Activated B cell treated with CpG ODN at 0.5 μM for 24 hours (primary cell): ENCODE measurements at places on chromosomes 1 and 21.
A peak's percentile ranks its signal among the peaks of the same experiment; 100 is the strongest.

DNA sequence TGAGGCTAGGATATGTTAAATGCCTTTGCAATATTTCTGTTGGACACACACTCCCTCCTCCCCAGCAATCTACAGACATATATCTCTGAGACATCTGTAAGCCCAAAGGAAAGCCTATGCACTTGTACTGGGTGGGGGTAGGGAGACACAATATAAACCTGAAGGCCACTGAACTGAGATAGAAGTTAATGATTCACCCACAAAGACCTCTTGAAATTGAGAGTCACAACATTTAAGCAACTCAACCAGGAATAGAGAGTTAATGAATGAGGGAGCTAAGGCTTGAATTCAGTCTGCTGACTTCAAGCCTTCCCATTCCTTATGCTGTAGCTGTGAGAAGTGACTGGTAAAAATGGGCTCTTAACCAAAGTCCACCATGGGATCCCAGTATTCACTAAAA lies 5.0 kb downstream of the OR10J1 start:
- peaks cover 14% of the 10 kb centered on the region for H3K27me3 ChIP-seq
- H3K4me3 ChIP-seq = no peak overlapping the region
- H3K36me3 ChIP-seq = no peaks in the 10 kb centered on the region
- H3K27ac ChIP-seq = no peak overlapping the region

DNA sequence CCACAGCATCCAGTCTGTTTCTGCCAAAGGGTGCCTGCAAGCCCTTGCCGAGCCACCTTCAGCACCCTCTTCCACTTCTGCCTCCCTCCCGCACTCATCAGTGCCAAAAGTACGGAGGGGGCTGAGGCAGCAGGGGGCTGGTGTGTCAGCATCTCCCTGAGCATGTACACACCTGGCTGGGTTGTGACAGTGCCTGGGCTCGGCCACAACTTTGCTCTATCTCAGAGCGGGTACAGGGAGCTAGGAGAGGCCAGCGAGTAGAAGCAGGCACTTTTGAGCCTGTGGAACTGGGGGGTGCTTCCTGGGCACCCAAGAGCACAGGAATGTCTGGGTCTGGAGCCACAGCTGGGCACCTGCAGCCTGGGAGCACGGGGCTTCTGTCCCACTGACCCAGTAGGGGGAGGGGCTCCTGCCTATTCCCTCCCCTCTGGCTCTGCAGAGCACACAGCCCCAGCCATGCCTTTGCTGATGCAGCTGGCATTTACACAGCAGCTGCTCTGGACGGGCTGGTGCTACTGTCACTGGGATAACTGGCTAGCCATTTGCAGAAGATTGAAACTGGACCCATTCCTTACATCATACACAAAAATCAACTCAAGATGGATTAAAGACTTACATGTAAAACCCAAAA lies 319.8 kb upstream of the RRP15 start:
- H3K36me3 ChIP-seq = no peaks in the 10 kb centered on the region
- H3K4me1 ChIP-seq = no peaks in the 10 kb centered on the region
- no peak overlapping the region for H3K4me3 ChIP-seq
- no peak for DNase-seq

DNA sequence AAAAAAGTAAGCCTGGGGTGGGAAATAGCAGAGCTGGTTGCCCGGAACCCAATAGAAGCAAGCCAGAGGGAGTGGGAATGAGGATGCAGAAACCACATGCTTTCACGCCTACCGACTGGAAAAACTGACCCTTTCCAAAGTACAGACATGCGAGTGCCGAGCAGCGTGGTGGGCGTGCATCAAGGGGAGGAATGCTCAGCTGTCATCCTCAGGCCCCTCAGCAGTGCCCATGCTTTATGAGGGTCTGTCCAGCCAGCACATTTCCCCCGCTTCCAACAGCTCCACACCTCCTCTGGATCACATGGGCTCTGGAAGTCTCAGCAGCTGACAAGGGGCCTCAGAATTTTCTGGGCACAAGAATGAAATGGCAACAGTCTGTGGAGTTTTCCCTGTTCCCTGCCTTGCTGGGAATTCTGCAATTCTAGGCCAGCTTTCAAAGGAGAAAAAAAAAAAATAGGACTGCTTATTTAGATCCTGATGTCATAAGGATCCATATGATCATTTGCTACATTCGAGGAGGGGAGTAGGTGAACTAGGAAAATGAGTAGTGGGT lies 19.1 kb upstream of the IKBKE start:
- DNase-seq = no peak
- H3K27me3 ChIP-seq = no peaks in the 10 kb centered on the region
- no peak overlapping the region for H3K4me3 ChIP-seq
- H3K4me1 ChIP-seq = no peaks in the 10 kb centered on the region
- no peak overlapping the region for H3K27ac ChIP-seq
- peaks cover 78% of the 10 kb centered on the region for H3K36me3 ChIP-seq

DNA sequence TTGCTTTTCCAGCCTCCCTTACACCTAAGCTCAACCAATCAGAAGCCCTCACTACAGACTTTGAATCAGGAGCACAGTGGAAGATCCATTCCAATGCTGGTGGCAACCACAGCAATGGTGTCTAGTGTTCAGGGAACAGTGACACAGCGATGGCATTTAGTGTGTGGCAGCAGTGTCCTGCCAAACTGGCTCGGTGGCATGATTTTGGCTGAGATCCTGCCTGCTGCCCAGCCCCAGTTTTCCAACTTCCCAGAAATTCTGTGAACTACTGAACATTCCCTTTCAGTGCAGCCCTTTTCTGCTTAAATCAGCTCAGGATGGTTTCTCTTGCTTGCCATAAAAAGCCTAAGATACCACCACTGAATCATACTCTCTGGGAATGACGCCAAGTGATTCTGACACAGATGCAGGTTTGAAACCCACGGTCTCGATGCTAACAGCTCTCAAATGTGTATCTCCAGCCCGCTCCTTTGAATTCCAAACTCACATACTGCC lies 8.8 kb downstream of the ASAP3 start:
- no peak for DNase-seq
- H3K27me3 ChIP-seq = peaks cover 6% of the 10 kb centered on the region
- H3K36me3 ChIP-seq = no peaks in the 10 kb centered on the region
- H3K4me1 ChIP-seq = peaks cover under 1% of the 10 kb centered on the region
- no peak overlapping the region for H3K4me3 ChIP-seq

DNA sequence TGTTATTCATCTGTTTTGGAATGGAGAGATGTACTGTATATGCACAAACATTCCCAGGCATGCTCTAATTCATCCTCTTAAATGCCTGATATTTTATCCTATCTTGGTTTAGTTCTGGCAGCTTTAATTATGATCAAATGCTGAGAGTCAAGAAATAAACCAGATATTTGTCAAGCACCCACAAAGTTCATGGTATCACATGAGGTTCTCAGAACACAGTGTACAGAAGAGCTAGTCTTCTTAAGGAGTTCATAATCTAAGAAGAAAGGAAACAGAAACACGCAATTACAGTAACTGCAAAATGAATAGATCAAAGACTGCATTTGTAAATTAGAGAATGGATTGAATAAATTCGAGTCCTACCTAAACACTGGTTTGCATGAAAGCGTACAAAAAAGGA lies 58.3 kb upstream of the KCNH1 start:
- peaks cover 3% of the 10 kb centered on the region for H3K27me3 ChIP-seq
- no peaks in the 10 kb centered on the region for H3K36me3 ChIP-seq
- no peak overlapping the region for H3K4me3 ChIP-seq
- peaks cover 16% of the 10 kb centered on the region for H3K4me1 ChIP-seq

DNA sequence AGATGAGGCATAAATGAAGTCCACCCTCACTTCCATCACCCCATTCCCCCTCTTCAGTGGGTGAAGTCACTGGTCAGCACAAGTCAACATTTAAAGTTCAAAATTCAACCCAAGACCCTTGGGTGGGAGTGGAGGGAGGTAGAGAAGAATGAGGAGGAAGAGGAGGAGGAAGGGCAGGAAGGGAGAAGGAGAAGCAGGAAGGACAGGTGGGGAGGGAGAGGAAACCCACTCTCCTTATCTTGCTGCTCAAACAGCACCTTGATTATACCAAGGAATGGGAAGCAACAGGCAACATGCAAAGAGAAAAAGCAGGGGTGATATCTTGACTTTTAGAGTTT lies 4.0 kb upstream of the BTG2 start:
- no peak for DNase-seq
- no peaks in the 10 kb centered on the region for H3K27me3 ChIP-seq
- peak overlapping the region; percentile 91 for H3K27ac ChIP-seq

GRCh38 chr1:214864896-214865688 lies 217.4 kb upstream of the KCNK2 start:
- no peaks in the 10 kb centered on the region for H3K4me1 ChIP-seq
- no peak overlapping the region for H3K4me3 ChIP-seq
- no peaks in the 10 kb centered on the region for H3K36me3 ChIP-seq

DNA sequence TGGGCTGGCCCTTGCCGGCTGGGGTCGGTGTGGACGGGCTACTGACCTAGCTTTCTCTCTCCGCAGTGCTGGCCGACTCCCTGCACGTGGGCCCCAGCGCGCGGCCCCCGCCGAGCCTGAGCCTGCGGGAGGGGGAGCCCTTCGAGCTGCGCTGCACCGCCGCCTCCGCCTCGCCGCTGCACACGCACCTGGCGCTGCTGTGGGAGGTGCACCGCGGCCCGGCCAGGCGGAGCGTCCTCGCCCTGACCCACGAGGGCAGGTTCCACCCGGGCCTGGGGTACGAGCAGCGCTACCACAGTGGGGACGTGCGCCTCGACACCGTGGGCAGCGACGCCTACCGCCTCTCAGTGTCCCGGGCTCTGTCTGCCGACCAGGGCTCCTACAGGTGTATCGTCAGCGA lies 34.9 kb downstream of the PTGFRN start:
- no peaks in the 10 kb centered on the region for H3K4me1 ChIP-seq
- no peaks in the 10 kb centered on the region for H3K27me3 ChIP-seq
- H3K27ac ChIP-seq = no peak overlapping the region
- no peak overlapping the region for H3K4me3 ChIP-seq
- no peaks in the 10 kb centered on the region for H3K36me3 ChIP-seq

DNA sequence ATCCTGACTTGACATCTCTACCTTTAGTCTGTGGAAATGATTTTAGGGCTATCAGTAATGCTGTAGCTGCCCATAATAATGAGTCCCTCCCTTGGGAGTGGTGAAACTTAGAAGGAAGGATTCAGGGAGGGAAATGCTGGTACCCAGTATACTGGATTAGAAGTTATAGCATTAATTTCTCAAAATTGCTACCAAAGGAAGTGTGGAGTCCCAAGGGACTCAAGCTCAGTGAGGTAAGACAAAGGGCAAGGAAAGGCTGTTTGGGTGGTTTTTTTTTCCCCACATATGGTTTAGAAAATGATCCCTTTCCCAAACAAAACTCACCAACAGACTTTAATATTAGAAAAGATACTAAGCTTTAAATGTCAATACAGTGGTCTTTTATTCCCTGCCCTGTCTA lies 99.9 kb downstream of the CD247 start:
- no peak for DNase-seq
- H3K27me3 ChIP-seq = no peaks in the 10 kb centered on the region
- peak overlapping the region; percentile 4 for H3K4me3 ChIP-seq
- no peak overlapping the region for H3K27ac ChIP-seq
- peaks cover 21% of the 10 kb centered on the region for H3K4me1 ChIP-seq

GRCh38 chr1:36609241-36610027 lies 126.7 kb upstream of the CSF3R start:
- H3K4me3 ChIP-seq = no peak overlapping the region
- H3K27me3 ChIP-seq = no peaks in the 10 kb centered on the region
- H3K36me3 ChIP-seq = no peaks in the 10 kb centered on the region
- H3K27ac ChIP-seq = no peak overlapping the region
- H3K4me1 ChIP-seq = no peaks in the 10 kb centered on the region
- DNase-seq = no peak

DNA sequence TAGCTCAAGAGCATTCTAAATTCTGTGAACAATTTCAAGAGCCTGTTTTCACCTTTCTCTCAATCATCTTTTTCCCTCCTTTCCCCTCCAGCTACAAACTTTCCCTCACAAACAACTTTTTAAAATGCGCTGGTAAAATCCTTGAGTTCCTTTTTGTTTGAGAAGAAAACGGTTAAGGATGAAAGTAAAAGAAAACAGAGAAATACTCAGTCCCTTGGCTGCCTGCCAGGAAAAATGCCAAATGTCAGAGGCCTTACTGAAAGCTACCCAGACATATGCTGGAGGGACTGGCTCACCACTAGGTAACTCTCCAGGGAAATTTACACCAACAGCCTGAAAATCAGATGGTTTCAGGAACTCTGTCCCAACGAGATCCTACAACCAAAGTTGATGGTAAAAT lies 11.0 kb upstream of the SERBP1 start:
- H3K27me3 ChIP-seq = no peaks in the 10 kb centered on the region
- H3K27ac ChIP-seq = no peak overlapping the region
- no peak for DNase-seq

DNA sequence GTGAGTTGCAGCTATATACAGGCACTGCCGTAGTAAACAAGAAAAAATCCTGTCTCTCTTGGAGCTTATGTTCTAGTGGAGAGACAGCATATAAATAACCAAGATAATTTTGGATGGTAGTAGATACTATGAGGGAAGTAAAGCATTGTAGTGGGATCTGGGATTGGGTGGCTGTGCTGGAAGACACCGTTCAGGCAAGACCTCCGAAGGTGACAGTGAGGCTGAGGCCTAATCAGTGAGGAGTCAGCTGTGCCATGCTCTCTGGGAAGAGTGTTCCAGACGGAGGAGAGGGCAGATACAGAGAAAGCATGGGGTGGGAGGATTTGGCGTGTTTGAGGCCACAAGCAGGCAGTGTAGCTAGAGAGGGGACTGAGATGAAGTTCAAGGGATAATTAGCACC lies 6.0 kb downstream of the TMEM222 start:
- no peaks in the 10 kb centered on the region for H3K27me3 ChIP-seq
- no peak overlapping the region for H3K4me3 ChIP-seq
- DNase-seq = no peak
- H3K27ac ChIP-seq = no peak overlapping the region
- H3K4me1 ChIP-seq = peaks cover 70% of the 10 kb centered on the region

GRCh38 chr1:14309984-14310383 lies 288.5 kb upstream of the KAZN start:
- no peak for DNase-seq
- no peak overlapping the region for H3K27ac ChIP-seq
- no peaks in the 10 kb centered on the region for H3K4me1 ChIP-seq
- peaks cover 7% of the 10 kb centered on the region for H3K27me3 ChIP-seq
- H3K36me3 ChIP-seq = no peaks in the 10 kb centered on the region

GRCh38 chr21:37670883-37671282 lies 245.4 kb downstream of the KCNJ6 start:
- no peak overlapping the region for H3K27ac ChIP-seq
- H3K36me3 ChIP-seq = no peaks in the 10 kb centered on the region
- H3K4me3 ChIP-seq = no peak overlapping the region
- no peak for DNase-seq
- peaks cover 26% of the 10 kb centered on the region for H3K27me3 ChIP-seq

GRCh38 chr1:93979040-93979717 lies 69.9 kb upstream of the GCLM start:
- DNase-seq = no peak
- H3K36me3 ChIP-seq = no peaks in the 10 kb centered on the region
- no peak overlapping the region for H3K4me3 ChIP-seq
- H3K4me1 ChIP-seq = no peaks in the 10 kb centered on the region

- H3K27ac ChIP-seq = no peak overlapping the region
- no peak overlapping the region for H3K4me3 ChIP-seq
- peaks cover 3% of the 10 kb centered on the region for H3K36me3 ChIP-seq
Observed at GRCh38 chr1:186440584-186440983, 20.3 kb downstream of the PDC start.

- H3K27me3 ChIP-seq = no peaks in the 10 kb centered on the region
- no peaks in the 10 kb centered on the region for H3K4me1 ChIP-seq
- no peak overlapping the region for H3K27ac ChIP-seq
- no peak overlapping the region for H3K4me3 ChIP-seq
- no peak for DNase-seq
Observed at GRCh38 chr1:232705815-232706575, 76.1 kb upstream of the SIPA1L2 start.

GRCh38 chr1:198024782-198025181 lies 107.6 kb downstream of the LHX9 start:
- peaks cover 5% of the 10 kb centered on the region for H3K27me3 ChIP-seq
- no peak overlapping the region for H3K4me3 ChIP-seq
- no peaks in the 10 kb centered on the region for H3K36me3 ChIP-seq
- no peak for DNase-seq
- no peaks in the 10 kb centered on the region for H3K4me1 ChIP-seq
- no peak overlapping the region for H3K27ac ChIP-seq
